ENCODE measurements at places on chromosomes 2 and 18. TPM values are rescaled to one million over a fixed set of nuclear protein-coding genes. Genes with fewer than 3 reads are reported as not detected.

SATB2 gene
- total RNA-seq = 3.9 TPM

RNF144A gene
- 10.4 TPM for total RNA-seq

MARCHF4 gene
- 20.0 TPM for total RNA-seq

EPAS1 gene
- 125 TPM for total RNA-seq

RNF152 gene
- 0.13 TPM for total RNA-seq

RUFY4 gene
- not detected for total RNA-seq

ATP6V1C2 gene
- total RNA-seq = 0.14 TPM

IL36G gene
- not detected for total RNA-seq

GORASP2 gene
- total RNA-seq = 108 TPM

LAMA1 gene
- 0.13 TPM for total RNA-seq

KLHL41 gene
- 0.15 TPM for total RNA-seq

MAP2 gene
- 1.2 TPM for total RNA-seq
